ENCODE measurements at places on chromosomes 5 and 9.

DNA sequence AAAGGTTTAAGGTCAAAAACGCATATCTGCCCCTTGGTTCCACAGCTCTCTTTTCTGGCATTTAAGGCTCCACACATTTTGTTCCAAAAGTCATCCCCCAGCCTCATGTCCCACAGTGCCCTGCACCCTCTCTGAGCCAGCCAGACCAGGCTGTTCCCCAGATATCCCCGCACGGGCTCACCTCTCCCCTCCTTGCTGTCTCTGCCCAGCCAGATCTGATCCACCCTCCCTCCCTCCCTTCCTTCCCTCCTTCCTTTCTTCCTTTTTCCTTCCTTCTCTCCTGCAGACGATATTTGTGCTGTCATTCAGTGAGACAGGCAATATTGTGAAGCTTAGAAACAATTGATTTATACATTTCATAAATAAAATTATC is 37.0 kb downstream of the DUSP1 start:
- no peak for DNase-seq
- H3K27me3 ChIP-seq, result no peaks in the 10 kb centered on the region
- H3K27ac ChIP-seq, result peak overlapping the region; percentile 76
- H3K4me3 ChIP-seq, result no peak overlapping the region
- no peaks in the 10 kb centered on the region for H3K36me3 ChIP-seq
- H3K4me1 ChIP-seq, result peaks cover 24% of the 10 kb centered on the region

GRCh38 chr5:31193591-31194467 is at the start of gene CDH6:
Gene CDH6, plus strand, starts transcription at chr5:31193686. Its CDS starts 73,788 bp downstream, at chr5:31267474.
- DNase-seq, result no peak
- no peaks in the 10 kb centered on the region for H3K36me3 ChIP-seq
- H3K4me3 ChIP-seq, result peak within 1 kb of the TSS; percentile 45
- no peak within 1 kb of the TSS for H3K27ac ChIP-seq
- H3K4me1 ChIP-seq, result peaks cover 3% of the 10 kb centered on the region

DNA sequence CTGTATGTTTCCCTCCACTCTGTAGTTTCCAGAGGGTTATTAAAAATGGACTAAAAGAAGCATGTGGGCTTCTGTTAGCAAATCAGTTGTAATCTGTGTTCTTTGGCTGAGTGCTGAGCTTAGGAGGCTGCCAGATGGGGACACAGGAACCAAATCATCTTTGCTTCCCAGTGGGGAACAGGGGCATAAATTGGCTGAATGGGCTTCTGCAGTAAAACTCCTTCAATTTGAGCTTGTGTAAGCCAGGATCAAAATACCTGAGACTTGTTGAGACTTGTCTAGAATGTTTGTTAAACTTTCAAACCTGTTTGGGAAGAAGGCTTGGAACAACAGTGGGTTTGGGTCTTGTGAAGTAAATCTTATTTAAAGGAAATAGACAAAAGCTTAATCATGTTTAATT is 32.2 kb upstream of the TNFAIP8 start:
- no peak overlapping the region for H3K4me3 ChIP-seq
- no peaks in the 10 kb centered on the region for H3K27me3 ChIP-seq
- H3K36me3 ChIP-seq, result no peaks in the 10 kb centered on the region
- H3K4me1 ChIP-seq, result peaks cover 29% of the 10 kb centered on the region
- peak overlapping the region; percentile 70 for H3K27ac ChIP-seq
- DNase-seq, result peak; percentile 78

DNA sequence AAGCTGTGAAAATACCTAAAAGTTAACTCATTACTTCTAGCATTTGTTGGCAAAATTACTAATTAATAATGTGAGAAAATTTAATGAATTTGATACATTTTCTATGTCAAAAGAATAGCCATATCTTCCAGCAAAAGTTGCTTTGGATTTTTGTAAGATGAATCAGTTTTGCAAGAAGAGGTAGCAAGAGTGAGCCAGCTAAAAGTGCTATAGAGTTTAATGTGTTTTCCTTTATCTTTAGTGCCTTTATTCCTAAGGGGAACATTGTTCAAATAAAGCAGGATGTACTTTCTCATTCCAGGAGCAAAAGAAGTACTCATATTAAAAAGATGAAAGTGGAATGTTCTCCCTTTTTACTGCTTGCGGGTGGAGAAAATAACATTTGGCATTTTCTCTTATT is 622.2 kb downstream of the ANXA1 start:
- H3K4me3 ChIP-seq, result no peak overlapping the region
- no peaks in the 10 kb centered on the region for H3K27me3 ChIP-seq
- H3K36me3 ChIP-seq, result no peaks in the 10 kb centered on the region
- DNase-seq, result no peak
- H3K27ac ChIP-seq, result no peak overlapping the region
- no peaks in the 10 kb centered on the region for H3K4me1 ChIP-seq

DNA sequence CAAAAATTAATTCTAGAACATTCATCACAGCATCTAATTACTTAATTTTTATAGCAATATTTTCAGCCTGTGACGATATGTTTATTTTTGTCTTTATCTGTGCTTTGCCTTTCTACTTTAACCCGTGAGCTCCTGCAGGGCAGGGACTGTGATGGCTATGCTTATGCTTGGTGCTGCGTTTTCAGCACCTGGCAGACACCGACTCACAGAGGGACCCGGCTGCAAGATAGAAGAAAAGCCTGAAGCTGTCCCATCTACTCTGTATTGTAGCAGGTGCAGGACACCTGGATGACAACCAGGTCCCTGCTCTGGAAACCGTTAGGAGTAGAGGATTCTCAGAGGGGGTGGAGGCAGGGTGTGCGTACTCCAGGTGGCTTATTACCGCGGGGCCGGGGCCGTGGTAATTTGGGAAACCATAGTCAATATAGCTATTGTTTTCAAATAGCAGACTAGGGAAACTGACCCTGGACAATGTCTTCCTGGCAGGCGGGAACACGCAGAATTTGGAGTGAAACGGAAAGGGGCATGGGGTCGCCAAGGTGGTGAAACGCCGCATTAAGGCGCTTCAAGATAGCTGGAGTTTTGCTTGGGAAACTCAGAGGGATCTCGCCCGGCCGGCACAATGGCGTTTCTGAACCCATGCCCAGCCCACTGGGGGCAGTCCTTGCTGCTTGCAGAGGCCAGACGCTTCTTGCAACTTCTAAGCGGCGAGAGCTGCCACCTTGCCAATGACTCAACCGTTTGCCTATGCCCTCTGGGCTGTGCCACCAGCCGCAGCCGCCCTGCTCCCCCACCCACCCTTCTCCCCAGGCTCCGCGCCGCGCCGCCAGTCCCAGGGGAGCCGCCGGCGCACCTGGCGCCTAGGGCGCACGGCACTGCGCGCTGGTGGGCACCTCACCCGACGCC is 140.1 kb upstream of the PALM2AKAP2 start:
- no peak overlapping the region for H3K27ac ChIP-seq
- no peaks in the 10 kb centered on the region for H3K36me3 ChIP-seq
- H3K4me1 ChIP-seq, result no peaks in the 10 kb centered on the region
- DNase-seq, result no peak
- H3K27me3 ChIP-seq, result peaks cover 33% of the 10 kb centered on the region

- no peaks in the 10 kb centered on the region for H3K27me3 ChIP-seq
- no peak for DNase-seq
- H3K36me3 ChIP-seq, result no peaks in the 10 kb centered on the region
- H3K4me3 ChIP-seq, result peak overlapping the region; percentile 89
- peak overlapping the region; percentile 94 for H3K27ac ChIP-seq
These were observed 659 bp downstream of the RAI14 start for GRCh38 chr5:34656700-34657273.

- no peak overlapping the region for H3K27ac ChIP-seq
- H3K36me3 ChIP-seq, result no peaks in the 10 kb centered on the region
- DNase-seq, result peak; percentile 72
- no peak overlapping the region for H3K4me3 ChIP-seq
These were observed 2.3 kb downstream of the MEGF9 start for GRCh38 chr9:120711841-120712538.

DNA sequence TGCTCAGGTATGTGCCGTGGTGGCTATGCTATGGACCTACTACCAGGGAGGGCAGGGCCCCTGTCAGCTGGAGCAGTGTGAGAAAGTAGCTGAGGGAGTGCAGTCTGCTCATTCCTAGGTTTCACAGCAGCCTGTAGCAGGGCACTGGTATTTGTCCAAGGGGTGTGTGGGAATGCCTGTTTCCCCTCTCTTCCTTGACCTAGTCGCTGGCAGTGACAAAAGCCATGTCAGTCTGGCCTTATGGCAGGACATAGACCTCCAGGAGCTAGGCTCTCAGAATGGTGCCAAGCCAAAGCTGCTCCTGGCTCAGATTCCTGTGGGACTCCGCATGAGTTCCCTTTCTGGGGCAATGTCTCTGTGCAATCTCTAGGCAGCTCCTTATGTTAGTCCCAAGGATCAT is 253.9 kb upstream of the TYRP1 start:
- no peaks in the 10 kb centered on the region for H3K4me1 ChIP-seq
- no peak overlapping the region for H3K4me3 ChIP-seq
- H3K27ac ChIP-seq, result no peak overlapping the region
- no peak for DNase-seq

- no peak overlapping the region for H3K27ac ChIP-seq
- H3K36me3 ChIP-seq, result no peaks in the 10 kb centered on the region
- no peaks in the 10 kb centered on the region for H3K4me1 ChIP-seq
- no peak for DNase-seq
These were observed 14.7 kb downstream of the EQTN start for GRCh38 chr9:27282269-27282668.

DNA sequence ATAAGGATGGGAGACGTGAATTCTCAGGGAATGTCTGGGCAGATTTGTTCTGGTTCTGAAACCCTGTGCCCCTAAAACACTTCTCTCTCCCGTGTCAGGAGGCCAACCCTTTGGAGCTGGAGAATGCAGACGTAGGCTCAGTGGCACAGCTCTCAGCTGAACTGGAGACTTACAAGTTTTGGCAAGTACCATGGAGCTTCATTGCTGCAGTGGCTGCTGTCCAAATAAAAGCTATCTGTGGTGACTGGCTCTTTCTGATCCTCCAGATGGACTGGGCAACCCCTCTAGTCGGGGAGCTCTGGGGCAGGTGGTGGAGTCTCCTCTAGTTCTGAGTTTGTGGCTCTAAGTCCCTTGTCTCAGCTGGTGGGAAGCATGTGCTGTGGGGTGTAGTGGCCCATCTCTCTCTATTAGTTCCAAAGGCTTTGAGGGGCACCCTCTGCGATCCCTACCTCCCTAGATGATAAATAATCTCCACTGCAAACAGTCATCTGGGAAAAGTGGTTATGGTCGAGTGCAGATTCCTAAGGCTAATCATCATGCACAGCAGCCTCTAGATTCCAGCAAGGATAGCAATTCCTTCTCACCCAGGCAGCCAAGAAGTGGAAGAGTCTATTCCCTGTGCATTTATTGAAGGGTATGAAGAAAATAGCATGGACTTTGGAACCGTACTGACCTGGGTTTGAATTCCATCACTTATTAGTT is 204.2 kb upstream of the KLF4 start:
- no peak for DNase-seq
- no peak overlapping the region for H3K27ac ChIP-seq
- no peak overlapping the region for H3K4me3 ChIP-seq

- H3K36me3 ChIP-seq, result no peaks in the 10 kb centered on the region
- no peak overlapping the region for H3K4me3 ChIP-seq
- H3K27ac ChIP-seq, result no peak overlapping the region
- peaks cover 20% of the 10 kb centered on the region for H3K4me1 ChIP-seq
- DNase-seq, result no peak
These were observed 31.4 kb downstream of the ANKRD33B start for GRCh38 chr5:10595293-10595671.

DNA sequence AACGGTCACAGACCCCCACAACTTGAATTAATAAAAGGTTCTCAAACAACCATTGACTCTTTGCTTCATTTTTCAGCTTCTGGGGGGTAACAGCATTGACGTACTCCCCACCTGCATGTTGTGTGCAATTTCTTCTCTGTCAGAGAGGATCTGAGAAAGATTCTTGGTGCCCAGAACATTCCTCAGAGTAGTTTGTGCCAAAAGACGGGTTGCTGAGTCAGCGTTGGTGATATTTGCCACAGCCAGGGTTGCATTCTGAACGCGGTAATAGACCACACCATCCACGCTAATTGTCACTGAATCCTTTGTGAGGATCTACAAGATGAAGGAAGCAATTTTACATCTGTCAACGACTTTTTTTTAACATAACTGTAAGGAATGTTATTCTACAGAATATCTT is 21.0 kb downstream of the STOM start:
- no peaks in the 10 kb centered on the region for H3K27me3 ChIP-seq
- no peak for DNase-seq
- no peak overlapping the region for H3K4me3 ChIP-seq
- no peaks in the 10 kb centered on the region for H3K4me1 ChIP-seq

GRCh38 chr5:107887166-107887943 is 216.6 kb upstream of the EFNA5 start:
- no peak for DNase-seq
- no peak overlapping the region for H3K4me3 ChIP-seq
- H3K27me3 ChIP-seq, result no peaks in the 10 kb centered on the region
- H3K27ac ChIP-seq, result no peak overlapping the region
- no peaks in the 10 kb centered on the region for H3K36me3 ChIP-seq

GRCh38 chr5:132472431-132472830 is 18.1 kb downstream of the IRF1 start:
- peaks cover 21% of the 10 kb centered on the region for H3K4me1 ChIP-seq
- no peak overlapping the region for H3K4me3 ChIP-seq
- no peaks in the 10 kb centered on the region for H3K27me3 ChIP-seq
- peak; percentile 15 for DNase-seq
- no peaks in the 10 kb centered on the region for H3K36me3 ChIP-seq
- H3K27ac ChIP-seq, result no peak overlapping the region

GRCh38 chr5:157476702-157477408 is 16.8 kb downstream of the NIPAL4 start:
- peaks cover 5% of the 10 kb centered on the region for H3K4me1 ChIP-seq
- no peak overlapping the region for H3K4me3 ChIP-seq
- H3K27me3 ChIP-seq, result no peaks in the 10 kb centered on the region
- H3K36me3 ChIP-seq, result peaks cover 49% of the 10 kb centered on the region
- peak; percentile 81 for DNase-seq
